CD4-positive, alpha-beta T cell (primary cell): ENCODE measurements at places on chromosomes 16 and 17. TPM values are rescaled to one million over a fixed set of nuclear protein-coding genes. Genes with fewer than 3 reads are reported as not detected.

- H3K36me3 ChIP-seq = peaks cover 56% of the 10 kb centered on the region
- no peak overlapping the region for H3K27ac ChIP-seq
- H3K27me3 ChIP-seq = no peaks in the 10 kb centered on the region
- H3K4me1 ChIP-seq = peaks cover 5% of the 10 kb centered on the region
Measured at GRCh38 chr16:17129971-17130370, 340.8 kb downstream of the XYLT1 start.

Gene TSPAN10
- not detected for total RNA-seq

- H3K36me3 ChIP-seq = no peaks in the 10 kb centered on the region
- H3K27me3 ChIP-seq = no peaks in the 10 kb centered on the region
Measured at GRCh38 chr16:87108278-87108677, 208.9 kb downstream of the C16orf95 start.

- H3K27me3 ChIP-seq = no peaks in the 10 kb centered on the region
- no peak for DNase-seq
- H3K27ac ChIP-seq = no peak overlapping the region
- H3K36me3 ChIP-seq = no peaks in the 10 kb centered on the region
- H3K4me3 ChIP-seq = no peak overlapping the region
Measured at GRCh38 chr16:50522324-50522723, 25.9 kb upstream of the NKD1 start.

GRCh38 chr16:59748531-59748930, 1014.4 kb upstream of the GOT2 start:
- DNase-seq = no peak
- no peak overlapping the region for H3K27ac ChIP-seq
- H3K36me3 ChIP-seq = no peaks in the 10 kb centered on the region

DNA sequence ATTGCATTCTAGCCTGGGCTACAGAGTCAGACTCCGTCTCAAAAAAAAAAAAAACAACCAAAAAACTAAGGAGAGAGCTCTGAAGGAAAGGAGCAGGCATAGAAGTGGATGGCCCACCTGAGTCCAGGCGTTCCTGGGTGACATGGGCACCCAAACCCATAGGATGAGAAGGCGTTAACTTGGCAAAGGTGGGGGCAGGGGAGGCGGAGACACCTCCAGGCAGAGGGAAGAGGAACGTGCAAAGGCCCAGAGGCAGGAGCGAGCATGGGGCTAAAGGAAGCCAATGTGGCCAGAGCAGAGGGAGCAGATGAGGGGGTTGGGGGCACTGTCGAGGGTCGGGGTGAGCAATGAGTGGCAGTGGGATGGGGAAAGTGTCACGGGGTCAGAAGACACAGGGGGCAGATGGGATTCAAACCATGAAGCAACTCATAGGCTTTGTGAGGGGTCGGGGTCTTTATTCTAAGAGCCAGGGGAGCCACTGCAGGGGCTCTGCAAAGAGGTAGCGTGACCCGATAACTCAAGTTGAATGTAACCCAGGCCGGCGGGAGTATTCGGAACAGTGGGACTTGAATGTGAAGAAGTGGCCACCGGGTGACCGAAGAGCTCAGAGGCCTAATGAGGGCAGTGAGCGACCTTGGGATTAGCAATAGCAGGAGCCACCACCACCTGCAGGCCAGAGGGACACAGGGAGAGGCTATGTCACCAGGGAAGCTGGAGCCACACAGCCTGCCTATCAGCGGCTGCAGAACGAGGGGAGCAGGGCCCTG, 11.8 kb downstream of the TTYH2 start:
- H3K27ac ChIP-seq = no peak overlapping the region
- no peak overlapping the region for H3K4me3 ChIP-seq

DNA sequence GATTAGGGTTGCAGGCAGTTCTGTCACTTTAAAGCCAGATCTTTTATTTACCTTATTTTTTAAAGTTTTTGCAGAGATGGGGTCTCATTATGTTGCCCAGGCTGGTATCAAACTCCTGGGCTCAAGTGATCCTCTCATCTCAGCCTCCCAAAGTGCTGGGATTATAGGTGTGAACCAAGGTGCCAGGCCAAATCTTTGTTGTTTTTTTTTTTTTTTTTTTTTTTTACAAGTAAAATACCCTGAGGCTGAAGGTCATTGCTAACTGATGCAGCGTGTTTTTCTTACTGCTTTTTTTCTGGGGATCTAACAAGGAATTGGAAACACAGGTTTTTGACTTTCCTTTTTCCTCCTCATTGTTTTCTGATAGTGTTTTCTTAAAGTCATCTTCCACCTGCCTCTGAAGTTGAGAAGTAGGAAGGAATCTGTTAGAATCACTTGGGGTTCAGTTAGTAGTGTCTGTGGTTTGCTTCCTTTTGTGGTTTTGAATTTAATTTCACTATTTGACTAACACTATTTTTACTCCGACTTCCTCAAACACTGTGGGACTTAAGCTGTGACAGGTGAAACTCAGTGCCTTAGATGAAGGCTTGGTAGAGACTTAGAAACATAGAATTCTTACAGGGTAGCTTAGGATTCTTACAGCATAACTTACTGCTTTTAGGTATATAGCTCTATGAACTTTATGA, 22.2 kb downstream of the CLTC start:
- peaks cover 30% of the 10 kb centered on the region for H3K36me3 ChIP-seq
- no peaks in the 10 kb centered on the region for H3K27me3 ChIP-seq
- H3K27ac ChIP-seq = no peak overlapping the region
- no peak for DNase-seq

DNA sequence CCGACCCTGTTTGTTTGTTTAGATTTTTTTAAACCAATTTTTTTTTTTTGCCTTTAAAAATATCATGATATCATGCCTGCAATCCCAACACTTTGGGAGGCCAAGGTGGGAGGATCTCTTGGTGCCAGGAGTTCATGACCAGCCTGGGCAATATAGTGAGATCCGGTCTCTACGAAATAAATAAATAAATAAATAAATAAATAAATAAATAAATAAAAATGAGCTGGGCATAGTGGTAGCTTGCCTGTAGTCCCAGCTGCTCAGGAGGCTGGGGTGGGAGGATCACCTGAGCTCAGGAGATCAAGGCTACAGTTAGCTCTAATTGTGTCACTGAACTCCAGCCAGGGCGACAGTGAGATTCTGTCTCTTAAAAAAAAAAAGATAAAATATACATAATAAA, 8.1 kb upstream of the IGF2BP1 start:
- no peaks in the 10 kb centered on the region for H3K36me3 ChIP-seq
- H3K27me3 ChIP-seq = peaks cover 12% of the 10 kb centered on the region

- H3K4me3 ChIP-seq = no peak overlapping the region
- peaks cover 13% of the 10 kb centered on the region for H3K36me3 ChIP-seq
- no peaks in the 10 kb centered on the region for H3K27me3 ChIP-seq
- H3K27ac ChIP-seq = no peak overlapping the region
Measured at GRCh38 chr17:50963139-50963538, 97.0 kb upstream of the TOB1 start.

GRCh38 chr17:39617446-39618245, 9.1 kb upstream of the PPP1R1B start:
- peaks cover 28% of the 10 kb centered on the region for H3K4me1 ChIP-seq
- H3K27me3 ChIP-seq = no peaks in the 10 kb centered on the region

DNA sequence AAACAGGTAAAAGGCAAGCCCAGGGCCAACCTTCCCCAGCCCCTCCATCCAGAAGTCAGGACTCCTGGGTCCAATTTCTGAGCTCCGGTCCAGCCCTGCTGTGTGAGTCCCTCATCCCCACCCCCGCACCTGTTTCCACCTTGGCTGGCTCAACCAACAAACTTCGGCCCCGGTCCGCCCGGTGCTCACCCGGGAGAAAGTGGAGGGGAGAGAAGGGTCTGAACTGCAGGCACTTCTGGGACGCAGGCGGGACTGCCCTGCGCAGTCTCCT, 541 bp downstream of the RHBDF2 start:
- H3K4me1 ChIP-seq = peaks cover 59% of the 10 kb centered on the region
- H3K36me3 ChIP-seq = peaks cover 2% of the 10 kb centered on the region
- H3K27me3 ChIP-seq = no peaks in the 10 kb centered on the region
- H3K27ac ChIP-seq = peak overlapping the region; percentile 46
- H3K4me3 ChIP-seq = peak overlapping the region; percentile 74
- DNase-seq = no peak

DNA sequence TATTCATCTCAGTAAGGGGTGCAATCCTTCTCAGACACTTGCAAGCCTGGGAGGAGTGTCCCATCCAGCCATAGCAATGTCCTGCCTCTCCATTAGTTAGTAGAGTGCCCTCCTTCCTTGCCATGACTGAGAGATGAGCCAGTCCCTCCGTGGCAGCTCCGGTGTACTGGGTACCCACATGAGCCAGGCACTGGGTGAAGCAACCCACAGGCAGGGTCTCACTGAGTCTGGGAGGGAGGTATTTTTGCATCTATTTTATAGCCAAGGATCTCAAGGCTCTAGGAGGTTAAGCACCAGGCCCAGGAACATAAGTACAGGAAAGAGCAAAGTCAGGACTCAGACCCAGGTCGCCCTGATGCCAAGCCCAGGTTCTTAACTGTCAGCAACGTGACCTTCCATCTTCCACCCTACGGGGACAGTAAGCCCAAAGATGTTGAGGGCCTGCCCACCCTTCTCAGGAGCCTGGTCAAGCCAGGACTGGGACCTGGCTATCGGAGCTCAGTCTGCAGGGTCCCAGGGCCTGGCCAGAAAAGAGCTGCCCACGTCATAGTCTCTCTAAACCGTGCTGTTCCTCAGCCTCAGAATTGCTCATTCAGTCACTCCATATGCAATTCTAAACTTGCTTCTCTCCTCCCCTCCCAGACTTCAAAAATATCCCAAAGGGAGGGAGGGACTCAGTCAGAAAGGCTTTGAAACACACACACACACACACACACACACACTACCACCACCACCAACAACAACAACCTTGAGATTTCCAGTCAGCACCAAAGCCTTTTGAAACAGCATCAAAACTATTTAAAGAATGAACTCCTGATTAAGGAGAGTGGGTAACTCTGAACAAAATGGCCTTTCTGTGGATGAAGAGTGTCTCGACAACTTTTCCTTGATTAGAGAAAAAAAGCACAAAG, 16.6 kb downstream of the NOS2 start:
- H3K4me3 ChIP-seq = no peak overlapping the region
- H3K4me1 ChIP-seq = no peaks in the 10 kb centered on the region
- no peaks in the 10 kb centered on the region for H3K27me3 ChIP-seq
- no peak for DNase-seq
- no peak overlapping the region for H3K27ac ChIP-seq

GRCh38 chr17:3795390-3796102, 5.4 kb downstream of the ITGAE start:
- no peak overlapping the region for H3K27ac ChIP-seq
- H3K4me3 ChIP-seq = no peak overlapping the region
- DNase-seq = no peak
- H3K4me1 ChIP-seq = peaks cover 36% of the 10 kb centered on the region

Gene PPP1R1B
- not detected for total RNA-seq

DNA sequence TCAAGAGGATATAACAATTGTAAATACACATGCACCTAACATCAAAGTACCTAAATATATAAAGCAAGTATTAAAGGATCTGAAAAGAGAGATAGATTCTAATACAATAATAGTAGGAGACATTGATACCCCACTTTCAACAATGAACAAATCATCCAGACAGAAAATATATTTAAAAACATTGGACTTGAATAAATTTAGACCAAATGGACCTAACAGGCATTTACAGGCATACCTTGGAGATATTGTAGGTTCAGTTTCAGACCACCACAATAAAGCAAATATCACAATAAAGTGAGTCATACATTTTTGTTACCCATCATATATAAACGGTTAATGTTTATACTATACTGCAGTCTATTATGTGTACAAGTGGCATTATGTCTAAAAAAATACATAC, 104.0 kb downstream of the BRIP1 start:
- no peaks in the 10 kb centered on the region for H3K27me3 ChIP-seq
- no peak overlapping the region for H3K4me3 ChIP-seq
- no peaks in the 10 kb centered on the region for H3K4me1 ChIP-seq
- no peak for DNase-seq

DNA sequence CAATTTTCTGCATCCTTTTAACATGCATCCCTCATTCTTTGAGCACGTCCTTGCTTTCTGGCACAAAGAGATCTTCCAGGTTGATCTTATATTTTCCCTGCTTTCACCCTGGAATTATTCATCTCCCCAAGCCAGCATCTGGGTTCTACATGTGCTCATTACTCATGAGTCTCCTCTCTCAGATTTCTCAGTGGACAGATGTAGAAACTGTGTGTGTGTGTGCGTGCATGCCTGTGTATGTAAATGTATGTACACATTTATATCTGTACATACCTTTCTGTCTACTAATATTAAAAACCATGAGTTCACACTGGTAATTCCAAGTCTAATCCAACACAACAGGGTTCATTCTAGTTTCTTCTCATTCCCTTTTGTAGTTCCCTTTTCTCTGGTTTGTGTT, 41.9 kb upstream of the NSRP1 start:
- no peak overlapping the region for H3K27ac ChIP-seq
- no peak overlapping the region for H3K4me3 ChIP-seq
- H3K27me3 ChIP-seq = no peaks in the 10 kb centered on the region
- H3K4me1 ChIP-seq = no peaks in the 10 kb centered on the region

GRCh38 chr16:48617711-48618148, 7.8 kb upstream of the N4BP1 start:
- H3K4me3 ChIP-seq = no peak overlapping the region
- H3K4me1 ChIP-seq = peaks cover 36% of the 10 kb centered on the region
- no peak for DNase-seq
- H3K27ac ChIP-seq = no peak overlapping the region

GRCh38 chr16:4601036-4601863, 13.4 kb downstream of the UBALD1 start:
- no peaks in the 10 kb centered on the region for H3K27me3 ChIP-seq
- no peak overlapping the region for H3K4me3 ChIP-seq
- H3K27ac ChIP-seq = no peak overlapping the region
- no peak for DNase-seq
- no peaks in the 10 kb centered on the region for H3K36me3 ChIP-seq

DNA sequence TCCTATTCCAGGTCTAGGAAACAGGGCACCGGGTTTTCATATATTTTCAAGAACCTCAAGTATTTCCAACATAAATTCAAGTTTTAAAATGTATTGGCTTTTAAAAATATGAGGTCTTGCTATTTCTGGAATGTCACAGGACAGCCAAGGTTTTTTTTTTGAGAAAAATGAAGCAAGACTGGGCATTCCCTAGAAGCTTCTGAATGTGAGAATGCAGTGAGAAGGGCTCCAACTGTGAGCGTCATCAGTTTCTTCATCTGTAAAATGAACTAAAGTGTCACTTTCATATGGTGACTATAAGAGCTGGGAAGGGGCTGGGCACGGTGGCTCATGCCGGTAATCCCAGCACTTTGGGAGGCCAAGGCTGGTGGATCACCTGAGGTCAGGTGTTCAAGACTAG, 455.8 kb upstream of the MAF start:
- no peak overlapping the region for H3K27ac ChIP-seq
- no peaks in the 10 kb centered on the region for H3K4me1 ChIP-seq
- H3K4me3 ChIP-seq = no peak overlapping the region
- no peak for DNase-seq

Gene NHERF2
- total RNA-seq = 2.0 TPM
